ENCODE measurements at places on chromosomes 2 and 18. TPM values are rescaled to one million over a fixed set of nuclear protein-coding genes. Genes with fewer than 3 reads are reported as not detected.

- DNase-seq = no peak
These were observed 1574.2 kb upstream of the PIK3C3 start for GRCh38 chr18:40380686-40381439.

- no peak for DNase-seq
These were observed 451.7 kb upstream of the HS6ST1 start for GRCh38 chr2:128770143-128771085.

- no peak for DNase-seq
These were observed 99.0 kb upstream of the ACVR1C start for GRCh38 chr2:157727693-157728092.

- no peak for DNase-seq
These were observed 61.3 kb downstream of the GALNT1 start for GRCh38 chr18:35642802-35643201.

- no peak for DNase-seq
These were observed 923 bp downstream of the AMER3 start for GRCh38 chr2:130756053-130756873.

DNA sequence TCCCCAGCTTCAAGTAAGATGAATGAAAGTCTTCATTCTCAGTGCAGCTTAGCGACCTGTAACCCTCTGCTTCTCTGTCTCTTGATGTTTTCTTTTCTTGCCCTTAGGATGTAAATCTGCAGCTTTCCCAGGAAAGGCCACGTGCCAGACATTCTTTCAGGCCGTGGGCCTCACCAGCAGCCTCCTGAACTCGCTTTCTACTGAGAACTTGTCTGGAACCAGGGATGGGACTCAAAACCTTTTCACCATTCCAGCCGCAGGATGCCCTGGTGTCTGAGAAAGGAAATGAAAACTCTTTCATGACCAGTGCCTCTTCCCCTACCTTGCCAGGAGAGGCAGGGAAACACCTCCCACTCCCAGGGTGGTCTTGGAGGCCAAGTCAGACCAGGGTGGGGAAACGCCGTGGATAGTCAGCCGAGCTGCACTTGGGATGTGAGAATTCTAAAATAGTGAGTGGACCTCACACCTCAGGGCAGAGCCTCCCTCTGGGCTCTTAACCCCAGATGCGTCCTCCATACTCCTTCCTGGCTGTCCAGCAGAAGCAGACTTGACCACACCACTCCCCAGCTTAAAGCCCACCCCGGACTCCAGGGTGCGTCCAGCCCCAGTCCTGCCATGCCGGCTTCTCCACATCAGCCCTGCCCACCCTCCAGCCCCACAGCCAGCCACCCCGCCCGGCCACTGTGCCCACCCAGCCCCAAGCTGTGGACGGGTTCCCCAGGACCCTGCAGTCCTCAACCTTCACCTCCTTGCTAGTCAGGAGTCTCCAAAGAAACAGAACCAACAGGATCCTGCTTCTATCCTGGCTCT is 115.5 kb downstream of the TWIST2 start:
- peak; percentile 67 for DNase-seq

DNA sequence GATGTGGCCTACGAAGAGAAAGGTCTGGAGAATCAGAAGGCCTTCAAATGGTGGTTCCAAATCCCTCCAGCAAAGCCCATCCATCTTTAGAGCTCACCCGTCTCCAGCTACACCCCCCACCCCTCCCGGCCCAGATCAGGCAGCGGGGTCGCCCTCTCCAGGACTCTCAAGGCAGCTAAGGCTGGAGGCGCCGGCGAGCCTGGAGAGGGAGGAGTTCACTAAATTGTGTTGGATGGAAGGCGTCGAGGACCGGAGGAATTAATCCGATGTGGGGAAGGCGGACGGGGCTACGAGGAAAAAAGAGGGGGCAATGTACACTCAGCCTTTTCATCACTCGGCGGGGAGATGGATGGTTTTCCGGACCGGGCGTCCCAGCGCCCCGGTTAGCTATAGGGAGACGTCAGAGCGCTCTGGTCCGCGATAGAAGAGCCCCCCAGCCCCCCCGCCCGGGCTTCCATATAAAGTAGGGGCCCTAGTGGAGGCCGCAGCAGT is at the start of gene GRP:
GRP (plus strand) TSS at position 487 of the 492 bp plus-strand sequence. CDS start 108 bp downstream, outside the sequence.
- DNase-seq = no peak

DNA sequence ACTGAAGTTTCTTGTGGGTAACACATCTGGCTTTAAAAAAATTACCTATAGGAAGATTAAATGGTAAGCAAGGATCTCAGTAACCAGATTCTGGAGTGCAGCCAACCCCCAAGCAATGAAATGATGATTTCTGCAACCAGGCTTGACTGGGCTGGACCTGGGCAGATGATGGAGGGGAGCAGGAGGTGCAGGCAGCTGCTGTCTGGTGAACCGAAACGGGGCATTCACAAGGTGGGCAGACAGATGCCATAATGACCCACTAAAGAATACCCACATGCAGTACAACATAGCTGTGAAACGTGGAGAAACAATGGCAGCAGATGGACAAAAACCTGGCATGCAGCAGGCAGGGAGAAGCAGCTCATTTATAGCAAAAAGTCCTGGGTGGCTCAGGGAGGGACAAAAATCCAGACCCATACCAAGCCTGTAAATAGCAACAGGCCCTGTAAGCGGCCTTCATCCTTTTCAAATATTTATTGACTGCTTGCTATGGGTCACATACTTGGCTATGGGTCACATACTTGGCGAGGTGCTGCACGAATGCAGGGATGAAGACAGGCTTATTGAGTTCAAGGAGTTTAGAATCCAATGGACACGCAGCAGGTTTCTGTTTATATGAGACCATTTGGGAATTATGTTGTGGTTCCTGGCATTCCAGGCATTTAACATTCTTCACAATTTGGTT is 244.7 kb downstream of the HRH4 start:
- peak; percentile 57 for DNase-seq

- DNase-seq = no peak
These were observed 1485.4 kb upstream of the CELF4 start for GRCh38 chr18:39051013-39051412.

- no peak for DNase-seq
These were observed 40.5 kb downstream of the ZNF638 start for GRCh38 chr2:71372042-71372441.

DNA sequence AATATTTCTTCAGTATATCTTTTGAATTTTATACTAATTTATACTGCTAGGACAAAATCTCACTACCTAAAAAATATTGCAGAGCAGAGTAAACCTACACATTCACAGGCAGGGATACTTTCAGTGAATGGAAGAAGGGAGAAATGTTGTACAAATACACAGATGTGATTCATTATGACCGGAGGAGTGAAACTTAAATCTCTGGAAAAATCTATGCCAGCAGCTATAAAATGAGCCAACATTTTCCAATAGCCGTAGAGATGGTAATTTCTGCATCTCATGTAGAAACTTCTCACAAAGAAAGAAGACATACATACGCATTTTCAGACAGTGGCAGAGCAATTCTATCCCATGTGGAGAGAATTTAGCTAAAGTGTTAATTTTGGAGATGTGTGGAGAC is 54.8 kb downstream of the KCNS3 start:
- no peak for DNase-seq

GRCh38 chr18:48784656-48785055 is 166.1 kb downstream of the SMAD7 start:
- no peak for DNase-seq

GRCh38 chr2:10226038-10226724 is 76.5 kb upstream of the HPCAL1 start:
- DNase-seq = no peak

DNA sequence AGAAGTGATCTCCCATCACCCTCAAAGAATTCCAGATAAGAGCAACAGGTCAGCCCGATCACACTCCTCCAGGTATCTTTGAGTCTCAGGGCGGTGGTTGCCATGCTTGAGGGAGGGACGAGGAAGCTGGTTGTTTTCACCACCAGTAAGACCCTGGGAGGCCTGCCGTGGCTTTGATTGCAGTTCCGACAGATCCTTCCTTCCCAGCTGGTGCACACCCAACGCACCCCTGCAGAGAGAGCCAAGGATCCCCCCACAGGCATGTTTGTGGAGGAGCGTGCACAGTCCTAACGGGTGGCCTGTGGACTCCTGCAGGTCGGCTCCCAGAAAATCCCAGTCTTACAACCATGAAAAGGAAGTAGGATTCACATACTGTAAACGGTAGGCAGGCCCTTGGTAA is 13.8 kb upstream of the ZNF236 start:
- DNase-seq = no peak

- no peak for DNase-seq
These were observed 166.0 kb upstream of the PIK3C3 start for GRCh38 chr18:41789001-41789400.

GRCh38 chr18:24136967-24137373 is 1.9 kb upstream of the CABYR start:
- peak; percentile 36 for DNase-seq

DNA sequence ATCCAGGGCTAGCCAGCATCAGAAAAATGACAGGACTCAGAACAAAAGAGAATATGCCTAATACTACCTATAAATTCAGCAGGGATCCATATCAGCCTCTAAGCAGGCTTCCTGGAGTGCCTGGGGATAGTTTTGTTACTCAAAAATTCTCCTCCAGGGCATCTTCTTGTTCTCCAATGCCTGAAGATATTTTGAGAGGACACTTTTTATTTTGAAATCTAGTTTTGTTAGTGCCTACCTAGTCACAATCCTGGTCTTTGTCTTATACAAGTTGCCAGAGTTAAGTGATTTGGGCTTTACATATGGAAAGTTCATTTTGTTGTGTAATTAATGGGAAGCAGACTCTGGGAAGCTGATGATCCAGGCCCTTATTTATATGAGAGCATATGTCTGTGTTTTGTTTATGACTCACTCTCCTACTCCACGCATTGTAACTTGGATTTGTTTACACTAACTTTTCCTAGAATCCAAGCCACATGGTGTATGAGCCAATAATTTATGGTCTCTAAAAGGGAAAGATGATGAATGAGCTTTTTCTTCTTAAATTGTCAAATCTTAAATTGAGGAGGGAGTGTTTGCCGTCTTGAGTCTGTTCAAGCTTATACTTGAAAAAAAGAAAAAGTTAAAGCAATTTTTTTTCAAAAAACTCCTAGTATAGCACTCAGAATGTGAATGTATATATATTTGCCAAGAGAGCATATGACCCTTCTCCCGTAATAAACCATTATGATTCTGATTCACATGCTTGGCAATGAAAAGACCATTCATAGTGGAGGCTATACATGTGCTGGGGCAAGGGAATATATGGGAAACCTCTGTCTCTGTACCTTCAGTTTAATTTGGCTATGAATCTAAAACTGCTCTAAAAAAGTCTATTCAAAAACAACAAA is 370.3 kb downstream of the SETBP1 start:
- peak; percentile 97 for DNase-seq

DNA sequence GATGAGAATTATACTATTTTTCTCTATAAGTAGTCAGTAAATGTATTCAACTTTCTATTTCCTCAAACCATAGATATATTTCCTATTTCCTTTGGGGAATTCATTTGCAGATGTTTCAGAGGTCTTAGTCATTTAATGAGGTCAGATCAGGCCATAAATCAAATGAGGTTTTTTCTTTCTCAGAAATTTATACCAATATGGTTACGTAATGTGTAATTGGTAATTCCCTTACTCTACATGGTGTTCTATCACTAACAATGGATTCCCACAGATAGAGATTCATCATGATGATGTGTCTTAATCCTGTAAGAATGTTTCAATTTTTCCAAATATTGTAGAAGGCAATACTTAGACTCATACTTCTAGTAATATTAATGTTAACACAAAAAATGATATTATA is 108.0 kb downstream of the DPP4 start:
- peak; percentile 18 for DNase-seq

- DNase-seq = no peak
These were observed 49.2 kb upstream of the DARS1 start for GRCh38 chr2:136034629-136035028.

GRCh38 chr2:164841719-164842623 is at the start of gene COBLL1:
COBLL1 (minus strand) TSS chr2:164841823; CDS start chr2:164841196, 627 bp downstream.
- DNase-seq = peak; percentile 70

DNA sequence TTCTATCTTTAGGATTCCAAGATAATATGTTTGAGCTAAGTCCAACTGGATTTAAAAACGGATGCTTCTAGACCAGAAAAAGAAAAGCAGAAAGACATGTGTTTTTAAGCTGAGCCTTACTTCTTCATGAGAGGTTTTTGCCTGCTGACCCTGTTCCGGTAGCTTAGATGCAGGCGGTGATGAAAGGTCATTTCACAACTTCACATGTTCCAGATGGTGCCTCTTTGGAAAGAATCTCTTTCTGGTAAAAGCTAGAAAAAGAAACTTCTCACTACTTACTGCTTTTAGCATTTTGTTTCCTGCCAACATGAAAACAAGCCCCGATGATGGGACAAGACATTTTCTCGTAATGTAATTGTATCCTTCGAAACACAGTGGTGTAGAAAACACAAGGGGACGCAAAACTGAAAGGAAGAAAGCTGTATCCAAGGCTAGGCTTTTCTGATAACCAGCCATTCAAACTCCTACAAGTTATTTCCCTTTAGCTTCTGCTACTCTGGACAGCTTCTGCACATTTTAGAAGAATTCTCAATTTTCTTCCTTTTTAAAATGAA is 407.3 kb upstream of the LYPD1 start:
- DNase-seq = peak; percentile 73

- peak; percentile 20 for DNase-seq
These were observed 156.5 kb downstream of the ARL6IP6 start for GRCh38 chr2:152874955-152875354.

DNA sequence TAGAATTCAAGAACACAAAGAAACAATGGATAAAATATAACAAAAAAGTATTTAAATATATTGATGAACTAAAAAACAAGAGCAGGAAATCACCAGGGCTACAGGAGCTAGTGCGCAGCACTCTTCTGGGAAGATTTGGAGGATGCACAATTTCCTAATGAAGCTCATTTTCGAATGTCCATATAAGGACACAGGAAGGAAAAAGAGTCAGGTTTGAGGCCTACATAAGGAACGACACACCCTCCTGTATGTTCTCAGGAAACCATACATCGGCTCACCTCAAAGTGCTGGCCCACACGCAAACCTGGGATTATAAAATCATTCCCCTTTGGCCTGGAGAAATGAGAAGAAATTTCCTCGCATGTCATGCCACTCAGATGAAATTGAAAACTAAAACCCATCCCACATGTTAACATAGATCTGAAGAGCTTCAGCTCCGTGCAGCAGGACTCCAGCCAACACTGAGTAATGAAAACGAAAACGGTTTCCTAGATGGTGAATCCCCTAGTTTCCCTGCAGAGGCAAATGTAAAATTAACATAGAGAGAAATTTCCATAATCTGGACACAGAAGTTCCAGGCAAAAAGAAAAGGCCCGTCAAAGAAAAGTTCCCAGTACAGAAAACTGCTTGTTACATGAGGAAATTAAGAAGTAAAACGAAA is 825.8 kb downstream of the SOCS6 start:
- DNase-seq = no peak

- no peak for DNase-seq
These were observed 67.3 kb upstream of the DNMT3A start for GRCh38 chr2:25409044-25409443.

- no peak for DNase-seq
These were observed 2.1 kb upstream of the GAREM2 start for GRCh38 chr2:26170795-26171194.

PUM2 gene
- 33.5 TPM for total RNA-seq

TMEM169 gene
- 0.43 TPM for total RNA-seq

NTSR2 gene
- not detected for total RNA-seq

UPP2 gene
- not detected for total RNA-seq

CHRND gene
- not detected for total RNA-seq

CDH19 gene
- not detected for total RNA-seq

CNGA3 gene
- total RNA-seq = not detected

PLGLB1 gene
- 0.32 TPM for total RNA-seq

EIF2AK2 gene
- 40.3 TPM for total RNA-seq

AMER3 gene
- not detected for total RNA-seq

KLHL30 gene
- total RNA-seq = 0.43 TPM

CRYGC gene
- not detected for total RNA-seq

WNT6 gene
- total RNA-seq = not detected

BOLL gene
- total RNA-seq = not detected

CXCR4 gene
- not detected for total RNA-seq

DES gene
- 35.8 TPM for total RNA-seq

CCDC195 gene
- not detected for total RNA-seq
